ENCODE measurements at places on chromosomes 3 and 15.

DNA sequence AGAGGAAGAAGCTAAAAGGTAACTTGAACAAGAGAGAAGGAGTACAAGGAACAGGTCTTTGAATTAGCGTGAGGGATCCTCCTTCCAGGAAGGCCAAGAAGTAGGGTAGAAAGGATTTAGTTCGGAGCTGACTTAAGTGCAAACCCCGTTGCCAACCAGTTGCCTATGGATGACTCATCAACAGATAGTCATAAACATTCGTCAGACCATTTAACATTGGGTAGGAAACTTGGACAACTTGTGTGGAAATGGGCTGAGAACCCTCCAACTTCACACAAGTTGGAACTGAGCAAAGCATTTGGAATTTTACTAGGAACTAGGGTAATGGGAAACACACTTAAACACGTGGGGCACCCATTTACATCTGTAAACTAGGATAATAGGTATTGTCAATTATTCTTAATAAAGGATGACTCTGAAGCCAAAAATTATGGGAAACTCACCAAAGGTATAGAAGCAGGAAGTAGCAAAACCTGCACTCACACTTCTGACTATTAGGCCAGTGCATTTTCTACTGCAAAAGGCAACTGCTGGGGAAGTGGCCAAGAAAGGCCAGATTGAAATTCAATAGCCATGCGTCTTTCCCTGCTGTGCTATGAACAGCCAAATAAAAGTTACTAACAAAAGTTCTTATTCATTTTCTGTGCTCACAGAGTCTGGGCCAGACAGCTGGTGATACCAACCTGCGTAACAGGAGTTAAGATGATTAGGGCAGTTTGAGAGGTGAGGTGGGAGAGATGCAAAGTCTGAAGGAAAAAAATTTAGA is 174.5 kb upstream of the TMC3 start:
- DNase-seq = no peak

DNA sequence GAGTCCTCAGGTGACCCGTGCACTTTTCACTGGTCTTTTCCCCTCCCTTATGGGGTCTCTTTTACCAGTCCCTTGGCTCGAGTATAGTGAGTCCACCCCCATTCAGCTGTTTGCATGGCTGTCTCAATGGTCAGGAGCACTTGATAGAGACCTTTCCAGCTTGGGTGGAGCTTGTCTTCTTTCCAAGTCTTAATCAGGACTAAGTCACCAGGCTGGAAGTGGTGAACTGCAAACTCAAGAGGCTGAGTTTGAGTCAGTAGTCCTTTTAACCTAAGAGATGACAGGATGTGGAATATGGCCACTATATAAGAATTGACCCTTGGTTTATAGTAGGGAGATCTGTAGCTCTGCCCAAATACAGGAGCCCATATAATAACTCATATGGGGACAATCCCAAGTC is 279.7 kb downstream of the PYDC2 start:
- no peak for DNase-seq

- DNase-seq = no peak
These were observed 10.7 kb downstream of the AGTR1 start for GRCh38 chr3:148708409-148708808.

GRCh38 chr3:130700541-130700940 is 46.1 kb downstream of the PIK3R4 start:
- DNase-seq = no peak

Data from activated CD4-positive, CD25-positive, alpha-beta regulatory T cell (primary cell).